ENCODE measurements at places on chromosomes 6 and 20.

DNA sequence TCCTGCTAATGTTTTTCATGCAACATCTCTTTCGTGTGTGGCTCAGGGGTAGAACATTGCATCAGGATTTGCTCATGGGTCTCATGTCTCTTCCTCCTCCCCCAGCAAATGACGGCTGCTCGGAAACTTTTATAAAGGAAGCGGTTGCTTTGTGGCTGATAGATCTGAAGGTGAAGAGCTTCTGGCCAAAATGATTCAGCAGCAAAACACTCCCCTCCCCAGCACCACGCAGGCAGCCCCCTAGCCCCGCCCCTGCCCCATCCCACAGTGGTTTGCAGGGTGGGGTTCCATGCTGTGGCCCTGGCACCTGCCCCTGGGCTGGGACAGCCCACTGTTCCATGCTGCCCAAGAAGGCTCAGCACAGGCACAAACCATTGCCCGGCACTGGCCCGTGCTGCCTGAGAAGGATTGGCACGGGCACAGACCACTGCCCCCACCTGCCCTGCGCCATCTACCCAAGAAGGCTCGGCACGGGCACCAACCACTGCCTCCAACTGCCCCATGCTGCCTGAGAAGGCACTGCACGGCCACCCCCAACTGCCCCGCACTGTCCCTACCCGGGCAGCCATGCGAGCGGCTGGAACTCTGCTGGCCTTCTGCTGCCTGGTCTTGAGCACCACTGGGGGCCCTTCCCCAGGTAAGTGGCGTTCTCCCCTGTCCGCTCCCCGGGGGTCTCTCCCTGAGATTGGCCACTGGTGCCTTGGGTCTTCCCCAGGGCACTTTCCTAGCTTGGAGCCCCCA, at the start of gene CST7:
Gene CST7, plus strand, starts transcription at position 331 of the 741 bp plus-strand sequence. Its CDS starts 237 bp downstream, at position 568.
- DNase-seq: no peak

- DNase-seq: no peak
Measured at GRCh38 chr20:13457487-13457886, 181.2 kb downstream of the TASP1 start.

DNA sequence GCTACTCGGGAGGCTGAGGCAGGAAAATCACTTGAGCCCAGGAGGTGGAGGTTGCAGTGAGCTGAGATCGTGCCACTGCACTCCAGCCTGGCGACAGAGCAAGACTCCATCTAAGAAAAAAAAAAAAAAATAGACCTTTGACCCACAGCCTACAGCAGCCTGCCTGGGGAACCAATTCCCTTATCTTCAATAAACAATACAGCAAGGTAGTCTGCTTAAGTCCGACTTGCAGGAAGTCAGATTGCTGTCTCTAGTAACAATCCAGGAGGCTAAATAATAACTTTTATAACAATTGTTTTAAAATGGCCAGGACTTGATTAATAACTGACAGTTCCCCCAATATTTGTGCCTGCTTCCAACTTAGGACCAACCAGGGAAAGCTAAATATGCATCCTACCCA, 13.3 kb upstream of the HLA-DRA start:
- no peak for DNase-seq

GRCh38 chr20:4613184-4613583, 108.5 kb upstream of the PRND start:
- no peak for DNase-seq

- DNase-seq: no peak
Measured at GRCh38 chr6:101454106-101454676, 60.7 kb downstream of the GRIK2 start.

GRCh38 chr6:52511572-52512151, 65.2 kb downstream of the TRAM2 start:
- DNase-seq: no peak

DNA sequence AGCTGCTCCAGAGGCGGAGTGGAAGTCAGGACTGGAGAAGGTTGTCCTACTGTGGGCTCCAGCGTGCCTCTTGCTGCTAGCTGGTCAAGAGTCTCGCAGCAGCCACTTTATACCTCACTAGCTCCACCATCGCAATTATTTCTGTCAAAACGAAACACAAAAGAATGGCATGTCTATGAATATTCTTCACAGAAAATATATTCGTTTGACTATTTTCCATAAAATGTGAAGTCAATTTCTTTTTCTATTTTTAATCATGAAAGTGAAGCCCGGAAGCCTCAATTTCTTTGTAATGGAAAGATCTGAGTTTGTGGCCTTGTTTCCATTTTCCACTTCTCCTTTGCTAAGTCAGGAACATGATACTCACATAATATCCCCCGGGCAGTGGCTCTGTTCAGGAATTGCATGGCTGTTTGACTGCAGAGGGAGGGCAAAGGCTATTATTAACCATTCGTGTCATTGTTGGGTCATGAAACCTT, 51.7 kb downstream of the DTD1 start:
- peak; percentile 38 for DNase-seq

DNA sequence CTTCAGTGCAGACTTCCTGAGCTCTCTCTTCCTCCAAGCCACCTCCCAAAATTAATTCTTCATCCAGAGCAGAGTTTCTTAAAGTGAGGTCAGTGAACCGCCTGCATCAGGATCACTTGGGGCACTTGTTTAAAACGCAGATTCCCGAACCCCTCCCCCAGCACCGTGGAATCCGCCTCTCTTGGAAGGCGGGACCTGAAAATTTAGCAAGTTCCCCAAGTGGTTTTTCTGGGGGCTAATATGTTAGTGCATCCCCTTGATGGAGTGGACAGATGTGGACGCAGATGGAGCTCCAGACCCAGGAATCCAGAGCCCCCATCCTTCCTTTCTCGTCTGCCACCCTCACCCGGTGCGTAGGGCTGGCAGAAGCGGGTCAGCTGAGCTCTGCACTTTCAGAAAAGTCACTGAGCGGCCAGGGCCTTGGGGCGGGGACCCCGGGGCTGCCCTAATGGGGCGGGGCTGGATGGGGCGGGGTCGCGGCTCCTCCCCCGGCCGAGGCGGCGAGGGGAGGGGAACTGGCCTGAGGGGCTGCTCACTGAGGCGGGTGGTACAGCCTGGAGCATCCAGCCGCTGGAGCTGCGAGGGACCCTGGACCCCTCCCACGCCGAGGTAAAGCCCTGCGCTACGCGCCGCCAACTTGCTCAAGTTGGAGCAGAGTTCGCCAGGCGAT, at the start of the genes DEFB124 and REM1:
Gene DEFB124, minus strand, starts transcription at position 370 of the 670 bp plus-strand sequence. CDS start 2,114 bp downstream, outside the sequence.
Gene REM1, plus strand, starts transcription at position 531 of the 670 bp plus-strand sequence. CDS start 1,158 bp downstream, outside the sequence.
- DNase-seq: no peak

GRCh38 chr6:11938285-11938890, 73.7 kb upstream of the HIVEP1 start:
- DNase-seq: no peak

GRCh38 chr6:88050140-88050818, 2.6 kb downstream of the SPACA1 start:
- no peak for DNase-seq

DNA sequence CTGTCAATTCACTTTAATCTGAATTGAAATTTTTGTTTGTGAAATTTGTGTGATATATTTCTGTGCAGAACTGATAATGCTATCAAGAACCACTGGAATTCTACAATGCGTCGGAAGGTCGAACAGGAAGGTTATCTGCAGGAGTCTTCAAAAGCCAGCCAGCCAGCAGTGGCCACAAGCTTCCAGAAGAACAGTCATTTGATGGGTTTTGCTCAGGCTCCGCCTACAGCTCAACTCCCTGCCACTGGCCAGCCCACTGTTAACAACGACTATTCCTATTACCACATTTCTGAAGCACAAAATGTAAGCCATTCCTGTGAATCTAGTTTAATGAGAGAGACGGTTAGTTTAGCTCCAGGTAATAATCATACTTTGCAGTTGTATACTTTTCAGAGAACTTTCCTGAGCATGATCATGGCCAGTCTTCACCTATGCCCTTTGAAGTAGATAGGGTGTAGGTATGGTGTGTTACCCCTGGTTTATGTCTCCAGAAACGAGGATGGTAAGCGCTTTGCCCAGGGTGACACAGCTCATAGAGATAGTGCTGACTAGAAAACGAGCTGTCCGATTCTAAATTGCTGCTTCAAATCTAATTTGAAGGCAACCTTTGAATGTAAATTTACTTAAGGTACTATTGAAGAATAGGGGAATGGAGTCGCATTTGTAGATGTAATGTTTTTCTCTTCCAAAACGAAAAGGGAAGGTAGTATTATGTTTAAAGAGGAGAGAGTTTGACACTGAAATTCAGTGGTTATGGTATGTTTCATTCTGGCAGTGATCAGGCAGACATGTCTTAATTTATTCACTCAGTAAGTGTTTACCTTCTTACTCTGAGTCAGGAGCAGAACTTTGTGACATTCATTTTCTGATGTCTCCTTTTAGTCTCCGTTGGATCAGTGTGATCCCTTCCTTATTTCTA, 11.4 kb downstream of the MYB start:
- DNase-seq: no peak

GRCh38 chr6:50211582-50211981, 161.9 kb upstream of the DEFB112 start:
- DNase-seq: no peak

DNA sequence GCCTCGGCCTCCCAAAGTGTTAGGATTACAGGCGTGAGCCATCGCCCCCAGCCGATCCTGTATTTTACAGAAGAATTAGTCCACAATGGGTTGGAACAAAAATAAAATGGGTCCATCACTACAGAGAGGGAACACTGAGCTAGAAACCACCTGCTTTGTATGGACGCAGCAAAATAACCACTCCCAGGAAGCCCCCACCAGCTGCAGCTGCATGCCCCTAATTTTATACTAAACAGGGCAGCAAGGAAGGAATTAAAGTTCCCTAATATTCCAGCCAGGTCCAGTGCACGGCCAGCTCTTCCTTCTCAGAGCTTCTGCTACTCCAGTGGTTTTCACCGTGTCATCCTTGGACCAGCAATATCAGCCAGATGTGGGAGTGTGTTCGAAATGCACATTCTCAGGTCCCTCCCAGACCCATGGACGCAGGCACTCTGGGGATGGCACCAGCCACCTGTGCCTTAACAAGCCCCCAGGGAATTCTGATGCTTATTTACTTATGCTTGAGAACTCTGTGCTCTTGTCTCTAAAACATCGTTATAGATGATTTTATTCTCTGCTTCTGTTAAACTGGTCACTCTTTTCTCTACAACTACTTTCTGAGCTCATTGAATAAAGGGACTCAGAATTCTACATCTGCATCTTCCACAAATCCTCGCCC, 189.5 kb upstream of the SLC24A3 start:
- no peak for DNase-seq

- DNase-seq: no peak
Measured at GRCh38 chr6:119261944-119262284, 87.6 kb downstream of the MAN1A1 start.

DNA sequence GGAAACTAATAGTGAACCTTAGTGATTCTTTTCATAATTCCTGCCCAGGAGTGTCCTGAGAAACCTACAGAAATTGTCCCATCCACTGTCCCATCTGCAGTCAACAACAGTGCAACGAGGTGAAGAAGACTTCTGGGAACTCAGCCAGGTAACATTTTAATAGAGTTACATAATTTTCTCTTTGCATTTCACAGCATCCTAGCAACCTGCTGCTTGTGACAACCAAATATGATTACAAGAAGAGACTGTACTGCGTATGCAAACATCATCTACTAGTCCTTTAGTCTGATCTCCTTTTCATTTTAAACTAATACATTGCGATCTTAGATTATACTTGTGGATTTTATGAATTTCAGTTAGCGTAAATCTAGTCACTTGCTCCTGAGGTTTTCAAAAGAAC, 951.6 kb downstream of the TFAP2A start:
- DNase-seq: no peak

DNA sequence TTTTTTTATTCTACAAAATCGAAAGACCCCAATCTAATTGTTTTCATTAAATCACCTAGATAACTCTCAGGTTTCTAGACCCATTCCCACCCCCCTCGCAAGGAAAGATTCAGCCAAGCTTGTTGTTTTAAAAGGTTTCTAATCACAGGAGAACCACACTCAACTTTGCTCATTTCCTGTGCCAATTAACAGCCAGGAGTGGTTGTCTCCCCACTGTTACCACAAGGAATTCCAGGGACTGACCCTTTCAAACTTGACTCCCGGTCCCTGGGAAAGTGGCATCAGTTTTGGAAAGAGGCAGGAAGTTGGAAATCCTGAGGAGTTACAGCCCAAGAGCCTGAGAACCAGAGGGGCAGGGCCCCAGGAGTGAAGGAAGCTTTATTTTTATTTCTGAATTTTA, 561.3 kb upstream of the JAG1 start:
- DNase-seq: peak; percentile 55

GRCh38 chr6:119966484-119966883, 616.9 kb upstream of the MAN1A1 start:
- no peak for DNase-seq

GRCh38 chr20:58646257-58646656, 4.8 kb upstream of the STX16 start:
- DNase-seq: no peak

- no peak for DNase-seq
Measured at GRCh38 chr6:118724211-118724610, 72.8 kb upstream of the CEP85L start.

GRCh38 chr6:118873239-118873638, 20.7 kb upstream of the ASF1A start:
- DNase-seq: no peak

- no peak for DNase-seq
Measured at GRCh38 chr20:54048891-54049545, 21.4 kb downstream of the BCAS1 start.

GRCh38 chr6:96702626-96703025, 134.7 kb downstream of the GPR63 start:
- DNase-seq: no peak

GRCh38 chr6:129679758-129680157, 30.2 kb downstream of the ARHGAP18 start:
- DNase-seq: no peak

GRCh38 chr6:90216072-90216977, 80.3 kb downstream of the BACH2 start:
- DNase-seq: peak; percentile 85

GRCh38 chr6:47967843-47968242, 143.2 kb downstream of the PTCHD4 start:
- no peak for DNase-seq

DNA sequence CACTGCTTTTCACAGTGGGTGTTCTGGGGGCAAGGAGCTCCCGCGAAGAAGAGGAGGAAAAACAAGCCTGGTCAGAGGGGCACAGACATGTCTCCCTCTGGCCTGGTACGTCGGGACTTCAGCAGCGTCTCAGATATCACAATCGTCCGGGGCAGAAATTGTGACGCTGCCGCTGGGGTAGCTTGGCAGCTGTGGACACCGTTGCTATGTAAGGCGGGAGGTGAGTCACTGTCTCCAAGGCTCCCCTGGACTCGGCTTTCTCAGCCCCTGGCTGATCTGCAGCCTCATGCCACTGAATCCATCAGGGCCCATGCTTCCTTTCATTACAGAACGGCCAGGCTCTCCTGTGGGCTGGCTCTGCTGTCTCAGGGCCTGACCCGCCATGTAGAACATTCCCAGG, 98.7 kb downstream of the SULF2 start:
- DNase-seq: peak; percentile 86

GRCh38 chr6:26045928-26046368, 41.3 kb upstream of the HFE start:
- no peak for DNase-seq

DNA sequence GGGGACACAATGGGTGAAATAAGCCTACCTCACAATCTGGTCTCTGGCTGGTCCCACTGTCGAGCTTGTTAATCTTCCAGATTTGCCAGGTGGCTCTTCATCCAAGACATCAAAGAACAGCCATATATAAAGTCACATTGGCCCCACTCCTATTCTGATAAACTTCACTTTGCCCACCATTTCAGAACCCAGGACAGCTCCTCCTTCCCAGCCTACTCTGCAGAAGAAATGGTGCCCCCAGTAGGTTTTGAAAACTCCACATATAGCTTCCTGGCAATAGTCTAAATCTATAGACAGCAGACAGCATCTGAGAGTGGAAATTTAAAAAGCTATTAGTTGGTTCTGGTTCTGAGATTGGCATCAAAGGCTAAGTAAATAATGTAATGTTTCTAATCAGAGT, 143.1 kb upstream of the PCSK2 start:
- DNase-seq: peak; percentile 31

Measured in SJCRH30 (cell line).